Ammon's horn (tissue), 1 donor: ENCODE measurements at places on chromosomes 6 and 20.

DNA sequence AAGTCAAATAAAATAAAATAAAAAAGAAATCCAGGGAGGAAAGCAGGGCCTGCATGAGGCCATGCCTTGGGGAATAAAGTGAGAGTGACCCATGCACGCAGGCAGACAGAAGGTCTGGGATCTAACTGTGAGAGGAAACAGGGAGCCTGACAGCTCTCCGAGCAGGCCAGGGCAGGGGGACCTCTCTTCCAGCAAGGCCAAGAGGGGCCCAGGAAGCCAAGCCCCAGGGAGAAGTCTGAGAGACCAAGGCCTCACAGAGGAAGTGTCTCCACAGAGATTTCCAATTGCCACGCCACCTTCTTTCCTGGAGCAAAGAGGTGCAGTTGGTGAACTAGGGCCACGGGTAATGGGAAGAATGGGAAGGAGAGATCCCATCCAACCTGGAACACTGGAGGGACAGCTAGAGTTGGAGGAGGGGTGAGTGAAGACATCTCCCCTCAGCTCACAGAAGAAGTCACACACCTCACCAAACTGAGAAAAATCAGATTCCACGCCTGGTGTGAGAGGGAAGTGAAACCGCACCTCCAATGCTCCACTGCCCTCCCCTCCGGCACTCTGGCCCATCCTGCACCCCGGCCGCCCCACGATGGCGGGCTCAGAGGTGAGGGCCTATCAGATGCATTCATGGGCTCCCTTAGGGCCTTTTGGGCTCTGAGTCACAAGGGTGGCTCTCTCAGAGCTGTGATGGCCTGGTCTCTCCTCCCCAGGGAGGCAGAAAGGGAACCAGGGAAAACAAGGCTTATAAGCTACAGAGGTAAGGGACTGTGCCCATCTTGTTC is 25.1 kb upstream of the TAF8 start:
- DNase-seq = no peak

DNA sequence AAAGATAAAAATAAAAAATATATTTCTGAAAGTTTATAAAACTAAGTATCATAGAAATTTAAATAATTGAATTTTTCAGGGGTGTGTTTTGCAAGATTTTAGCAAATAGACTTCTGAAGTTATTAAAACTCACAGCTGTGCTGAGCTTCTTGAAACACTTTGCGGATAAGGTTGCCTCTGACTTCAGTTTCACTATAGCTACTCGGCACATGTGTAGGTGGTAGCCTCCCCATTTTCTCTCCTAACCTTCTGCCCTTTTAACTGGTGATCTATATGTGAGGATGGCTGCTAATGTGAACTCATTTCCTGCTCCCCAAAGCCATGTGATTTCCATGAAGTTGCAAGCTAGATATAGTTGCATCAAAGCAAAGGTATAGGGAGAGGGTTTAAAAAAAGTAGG is 129.3 kb upstream of the STMND1 start:
- no peak for DNase-seq

- DNase-seq = no peak
Observed at GRCh38 chr6:142570221-142570671, 268.4 kb downstream of the ADGRG6 start.

GRCh38 chr20:50562262-50562701 is 52.1 kb downstream of the PTPN1 start:
- no peak for DNase-seq

GRCh38 chr6:43287717-43288679 is 10.1 kb upstream of the SLC22A7 start:
- DNase-seq = no peak

- peak; percentile 60 for DNase-seq
Observed at GRCh38 chr6:90294989-90295853, 1.4 kb downstream of the BACH2 start.

DNA sequence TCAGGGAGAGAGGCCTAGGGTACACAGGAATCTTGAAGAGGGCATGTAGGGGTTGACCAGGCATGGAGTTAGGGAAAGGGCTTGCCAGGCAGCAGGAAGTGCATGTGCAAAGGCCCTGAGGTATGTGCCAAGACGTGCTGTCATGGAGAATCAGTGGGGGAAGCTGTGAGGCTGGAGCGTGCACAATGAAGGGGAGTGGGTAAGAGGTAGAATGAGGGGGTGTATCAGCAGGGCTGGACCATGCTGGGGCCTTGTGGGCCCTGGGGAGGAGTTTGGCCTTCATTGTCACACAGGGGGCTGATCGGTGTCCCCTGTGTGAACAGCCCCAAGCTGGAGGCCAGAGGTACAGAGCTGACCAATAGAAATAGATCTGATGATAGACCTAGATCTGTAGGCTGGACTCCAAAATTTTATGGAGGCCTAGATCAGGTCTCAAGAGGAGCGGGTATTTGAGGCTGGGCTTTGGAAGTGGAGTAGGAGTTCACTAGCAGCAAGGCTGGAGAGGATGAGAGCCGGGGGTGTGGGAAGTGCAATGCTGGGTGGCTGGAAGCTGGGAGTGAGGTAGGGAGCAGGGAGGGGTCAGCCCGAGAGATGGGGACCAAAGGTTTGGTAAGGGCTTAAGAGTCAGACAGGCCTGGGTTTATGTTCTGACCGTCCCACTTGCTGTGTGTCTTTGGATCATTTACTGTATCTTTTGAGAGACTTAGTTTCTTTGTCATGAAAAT is 3.0 kb downstream of the SRC start:
- no peak for DNase-seq

GRCh38 chr6:136646377-136646776 is 96.2 kb upstream of the MAP7 start:
- DNase-seq = peak; percentile 28

DNA sequence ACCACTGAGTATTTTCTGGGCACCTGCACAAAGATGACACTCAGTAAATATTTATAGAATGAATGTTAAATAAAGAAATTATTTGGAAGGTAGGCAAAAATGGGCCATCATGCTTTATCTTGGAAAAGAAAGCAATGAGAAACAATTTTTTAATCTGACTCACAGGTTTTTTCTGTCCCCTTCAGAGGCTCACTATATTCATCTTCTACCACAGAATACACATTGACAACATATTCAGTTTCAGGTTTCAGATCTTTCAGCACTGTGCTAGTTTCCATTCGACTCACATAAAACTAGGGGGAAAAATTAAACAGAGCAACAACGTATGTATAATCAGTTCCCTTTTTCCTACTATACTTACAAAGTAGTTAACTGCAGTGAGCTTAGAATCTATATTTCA is 58.3 kb downstream of the COL12A1 start:
- DNase-seq = no peak

- no peak for DNase-seq
Observed at GRCh38 chr20:11144114-11144950, 470.5 kb upstream of the JAG1 start.

DNA sequence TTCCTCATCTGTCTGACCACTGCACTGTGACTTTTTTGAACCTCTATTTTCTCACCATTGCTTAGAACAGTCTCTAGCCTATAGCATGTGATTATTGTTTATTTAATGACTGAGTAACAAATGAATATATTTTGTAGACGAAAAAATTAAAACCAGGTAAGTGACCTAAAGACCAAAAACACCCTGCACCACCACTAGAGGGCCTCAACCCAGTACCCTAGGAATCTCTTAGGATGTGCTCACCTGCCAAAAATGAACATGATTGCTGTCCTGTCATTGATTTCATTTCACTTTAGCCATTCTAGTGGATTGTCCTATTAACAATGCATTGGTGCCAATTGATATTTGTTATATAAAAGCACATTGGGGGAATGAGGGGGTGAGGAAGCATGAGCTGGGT is 199.1 kb downstream of the COL9A1 start:
- no peak for DNase-seq

- no peak for DNase-seq
Observed at GRCh38 chr6:131213501-131213990, 78.3 kb downstream of the AKAP7 start.

DNA sequence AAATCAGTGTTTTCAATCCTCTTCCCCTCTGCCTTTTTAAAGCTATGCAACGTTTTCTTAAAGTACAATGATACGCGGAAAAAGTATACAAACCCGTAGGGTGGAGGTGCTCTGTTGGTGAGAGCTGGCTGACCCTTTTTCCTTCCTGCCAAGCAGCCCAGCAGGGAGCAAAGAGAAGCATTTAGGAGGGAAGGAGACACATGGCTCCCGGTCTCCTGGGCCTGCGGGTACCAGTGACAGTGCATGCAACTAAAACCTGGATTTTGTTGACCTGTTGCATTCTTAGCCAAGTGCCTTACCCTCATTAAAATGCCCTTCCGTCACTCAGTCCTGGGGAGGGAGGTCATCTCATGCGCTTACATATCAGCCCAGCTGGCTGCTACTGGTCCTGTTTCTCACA is 87.2 kb downstream of the SLX4IP start:
- no peak for DNase-seq

GRCh38 chr6:71486461-71486860 is 197.8 kb downstream of the OGFRL1 start:
- DNase-seq = no peak

DNA sequence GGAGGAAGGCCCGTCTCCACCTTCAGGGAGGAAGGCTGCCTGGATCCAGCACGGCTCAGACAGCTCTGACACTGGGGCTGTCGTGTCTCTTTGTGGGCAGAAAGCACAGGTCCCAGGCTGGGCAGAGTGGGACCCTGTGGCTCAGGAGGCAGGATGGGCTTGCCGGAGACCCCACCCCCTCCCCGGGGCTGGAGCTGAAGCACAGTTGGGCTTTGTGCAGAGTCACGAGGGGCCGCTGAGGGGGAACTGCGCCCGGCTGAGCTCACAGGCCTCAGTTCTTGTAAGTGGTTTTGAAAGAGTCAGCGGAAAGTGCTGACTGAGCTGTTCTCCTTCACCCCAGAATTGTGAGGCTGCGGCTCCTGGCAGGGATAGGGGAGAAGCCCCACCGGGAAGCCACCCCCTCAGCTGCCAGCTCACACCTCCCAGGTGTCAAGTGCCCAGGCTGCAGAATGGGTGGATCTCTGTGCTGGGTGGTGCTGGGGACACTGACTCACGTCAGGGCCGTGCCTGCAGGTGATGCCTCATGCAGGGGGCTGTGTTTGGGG is 145.5 kb upstream of the RNF24 start:
- DNase-seq = peak; percentile 87

DNA sequence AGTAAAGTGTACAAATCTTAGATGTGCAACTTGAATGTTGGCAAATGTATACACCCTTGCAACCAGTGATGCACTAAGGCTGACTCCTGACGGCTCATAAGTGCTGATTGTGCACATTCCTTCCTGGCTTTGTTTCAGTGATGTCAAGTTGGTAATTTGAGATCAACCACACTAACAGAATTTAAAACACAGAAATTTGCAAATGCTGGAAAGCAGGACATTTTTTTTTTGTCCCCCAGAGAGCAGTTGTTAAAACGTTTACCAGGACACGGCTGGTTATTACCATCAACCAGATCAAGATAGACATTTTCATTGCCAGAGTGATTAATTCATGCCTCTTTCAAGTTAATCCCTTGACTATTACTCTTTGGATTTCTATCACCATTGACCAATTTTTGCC is 735.6 kb downstream of the RFPL4B start:
- no peak for DNase-seq
